RWPE1 (cell line): ENCODE measurements at places on chromosomes 2 and 18.

GRCh38 chr2:198452327-198452726 is 647.9 kb downstream of the PLCL1 start:
- DNase-seq, result no peak

GRCh38 chr18:41128545-41128944 is 826.5 kb upstream of the PIK3C3 start:
- DNase-seq, result no peak

GRCh38 chr2:201150454-201151020 is 32.4 kb upstream of the CASP10 start:
- no peak for DNase-seq

DNA sequence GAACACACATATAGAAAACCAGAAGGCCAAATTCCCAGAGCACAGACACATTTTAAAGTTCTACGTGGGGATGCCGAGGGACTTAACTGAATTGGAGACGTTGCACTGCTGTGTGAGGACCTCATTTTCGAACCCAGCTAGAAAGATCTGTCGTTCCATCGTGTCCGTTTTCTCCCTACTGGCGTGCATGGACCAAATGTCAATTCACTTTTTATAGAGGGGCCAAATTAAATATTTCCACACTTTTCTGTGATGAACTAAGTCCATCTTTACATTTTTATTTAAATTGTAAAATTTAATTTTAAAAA is 692 bp upstream of the TSHZ1 start:
- DNase-seq, result no peak

DNA sequence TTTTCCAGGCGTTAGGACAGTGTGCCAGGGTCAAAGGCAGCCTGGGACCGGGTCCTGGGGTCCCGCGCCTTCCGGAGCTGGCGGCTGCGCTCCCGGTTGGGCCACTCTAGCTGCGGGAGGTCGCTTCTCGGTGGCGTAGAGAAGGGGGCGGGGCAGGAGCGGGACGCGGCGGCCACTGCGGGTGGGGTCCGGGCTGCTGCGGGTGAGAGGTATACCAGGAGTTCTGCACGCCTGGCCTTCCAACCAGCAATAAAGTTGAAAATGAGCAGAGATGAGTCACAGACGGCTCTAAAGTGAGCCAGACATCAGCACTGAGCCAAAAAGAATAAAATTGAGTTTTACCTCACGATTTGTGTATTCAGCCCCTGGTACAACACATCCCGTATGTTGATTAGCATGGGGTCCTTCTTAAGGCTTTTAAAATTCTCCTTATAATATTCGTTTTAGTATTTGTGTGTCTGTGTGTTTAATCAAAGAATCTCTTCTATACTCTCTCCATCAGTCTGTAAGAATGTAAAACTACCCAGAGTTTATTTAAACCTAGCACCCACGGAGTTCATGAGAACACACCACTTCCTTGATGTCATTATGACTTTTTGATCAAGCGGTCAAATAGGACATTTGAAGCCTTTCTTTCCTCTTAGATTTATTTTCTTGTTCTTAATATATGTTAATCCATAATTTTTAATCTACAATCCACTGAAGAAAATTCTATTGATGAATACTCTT is at the start of gene C1GALT1C1L:
Gene C1GALT1C1L (minus strand): TSS at position 108 of the 729 bp plus-strand sequence. CDS start 107 bp downstream, at position 1.
- DNase-seq, result peak; percentile 53

DNA sequence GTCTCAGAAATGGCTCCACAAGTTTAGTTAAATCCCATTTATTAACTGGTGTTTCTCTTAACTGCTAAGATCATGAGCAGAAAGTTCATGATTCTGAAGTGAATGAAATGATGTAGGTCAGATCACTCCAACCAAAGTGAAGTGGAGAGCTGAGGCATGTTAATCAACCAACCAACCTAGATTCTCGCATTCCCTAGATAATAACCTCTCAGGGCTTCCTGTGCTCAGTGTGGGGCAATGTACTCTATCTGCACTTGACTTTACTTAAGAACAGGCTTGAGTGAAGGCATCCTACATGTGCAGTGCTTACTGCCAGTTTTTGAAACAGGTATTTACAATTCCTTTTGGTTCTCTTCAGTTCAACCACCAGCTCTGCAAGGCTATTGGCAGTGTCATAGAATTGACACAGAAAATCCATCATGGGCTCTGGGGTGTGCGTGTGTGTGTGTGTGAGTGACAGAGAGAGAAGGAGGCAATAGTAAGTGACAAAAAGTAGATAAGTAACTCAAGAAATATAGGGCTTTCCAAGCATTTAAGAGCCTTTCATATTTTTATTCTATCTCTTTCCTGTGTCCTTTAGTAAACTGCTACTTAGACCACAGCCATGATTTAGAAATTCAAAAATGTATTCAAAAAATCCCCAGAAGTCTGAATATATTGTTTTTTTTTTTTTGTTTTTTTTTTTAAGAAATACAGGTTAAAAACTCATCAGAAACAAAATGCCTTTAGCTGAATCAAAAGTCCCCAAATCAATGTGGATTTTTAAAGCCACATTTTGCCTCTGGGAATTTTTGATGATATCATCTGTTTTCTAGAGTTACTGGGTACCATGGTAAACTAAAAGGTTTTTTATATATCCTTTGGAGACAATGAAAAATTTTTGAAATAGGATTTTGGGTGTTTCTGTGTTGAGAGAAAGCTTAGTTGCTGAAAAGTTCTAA is 28.6 kb downstream of the DOCK10 start:
- no peak for DNase-seq

DNA sequence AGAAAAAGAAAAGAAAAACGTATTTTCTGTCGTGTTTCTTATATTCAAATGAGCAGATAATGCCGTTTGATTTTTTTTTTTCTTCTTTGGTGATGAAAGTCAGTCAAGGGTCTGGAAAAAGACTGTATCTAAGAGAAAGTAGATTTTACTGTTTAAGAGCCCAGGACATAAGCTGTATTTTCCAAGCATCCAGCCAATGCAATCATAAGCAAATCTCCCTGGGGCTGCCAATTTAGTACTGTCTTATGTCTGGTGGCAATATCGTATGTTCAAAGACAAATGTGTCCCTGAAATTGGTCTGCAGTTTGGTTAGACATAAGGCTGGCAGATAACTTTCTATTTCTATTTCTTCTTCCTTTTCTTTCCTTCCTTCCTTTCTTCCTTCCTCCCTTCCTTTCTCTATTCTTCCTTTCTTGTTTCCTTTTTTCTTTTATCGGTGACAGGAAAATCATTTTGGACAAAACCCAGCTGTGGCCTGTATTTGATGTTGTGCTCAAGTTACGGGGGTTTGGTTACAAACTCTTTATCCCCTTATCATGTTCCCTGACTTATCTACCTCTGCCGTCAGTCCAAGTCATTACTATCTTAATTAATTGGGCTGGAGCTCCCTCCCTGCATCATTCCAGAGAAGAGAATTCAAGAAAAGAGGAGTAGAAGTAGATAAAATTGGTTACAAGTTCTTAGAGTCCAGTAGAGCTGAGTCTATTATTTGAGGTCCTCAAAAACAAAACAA is 683.4 kb upstream of the FSHR start:
- no peak for DNase-seq

- DNase-seq, result no peak
Observed at GRCh38 chr2:233852056-233852455, 2.3 kb downstream of the HJURP start.

DNA sequence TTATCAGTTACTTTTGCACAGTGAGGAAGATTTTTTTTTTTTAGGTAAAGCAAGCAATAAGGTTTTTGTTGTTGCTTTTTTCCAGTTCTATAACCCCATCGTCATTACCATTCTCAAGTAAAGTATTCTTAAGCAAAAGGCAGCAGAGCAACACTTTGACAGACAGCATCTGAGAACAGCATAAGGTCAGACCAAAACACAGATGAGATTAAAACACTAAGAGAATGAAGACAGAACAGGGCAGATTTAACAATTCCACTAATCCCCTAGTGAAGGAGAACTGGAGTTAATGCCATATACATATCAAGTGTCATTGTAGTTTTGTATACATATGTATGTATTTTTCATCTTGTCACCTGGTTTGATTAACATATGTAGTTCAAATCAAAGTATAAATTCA is 290.2 kb downstream of the METTL4 start:
- DNase-seq, result no peak

- no peak for DNase-seq
Observed at GRCh38 chr2:196322973-196323810, 151.8 kb upstream of the STK17B start.

GRCh38 chr2:198917926-198918720 is 539.6 kb downstream of the SATB2 start:
- DNase-seq, result peak; percentile 72

DNA sequence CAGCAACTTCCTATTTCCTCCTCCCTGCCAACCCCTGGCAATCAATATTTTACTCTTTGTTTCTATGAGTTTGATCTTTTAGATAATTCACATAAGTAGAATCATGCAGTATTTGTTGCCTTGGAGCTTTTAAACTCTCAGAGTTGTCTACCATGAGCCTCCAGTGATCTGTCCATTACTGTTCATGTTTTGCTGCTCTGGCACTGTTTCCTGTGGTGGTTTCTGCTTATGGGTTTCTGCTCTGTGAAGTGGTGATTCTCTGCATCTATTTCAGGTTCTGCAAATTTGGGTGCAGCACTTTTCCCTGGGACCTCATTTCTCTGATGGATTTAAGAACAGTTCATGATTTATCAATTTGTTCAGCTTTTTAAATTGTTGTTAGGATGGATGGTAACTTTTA is 908.1 kb upstream of the FANCL start:
- no peak for DNase-seq

GRCh38 chr18:69158944-69159343 is 241.7 kb upstream of the DOK6 start:
- no peak for DNase-seq

- DNase-seq, result peak; percentile 36
Observed at GRCh38 chr18:45974088-45974536, 7.0 kb upstream of the EPG5 start.

- DNase-seq, result no peak
Observed at GRCh38 chr2:171136024-171136423, 24.7 kb downstream of the TLK1 start.

DNA sequence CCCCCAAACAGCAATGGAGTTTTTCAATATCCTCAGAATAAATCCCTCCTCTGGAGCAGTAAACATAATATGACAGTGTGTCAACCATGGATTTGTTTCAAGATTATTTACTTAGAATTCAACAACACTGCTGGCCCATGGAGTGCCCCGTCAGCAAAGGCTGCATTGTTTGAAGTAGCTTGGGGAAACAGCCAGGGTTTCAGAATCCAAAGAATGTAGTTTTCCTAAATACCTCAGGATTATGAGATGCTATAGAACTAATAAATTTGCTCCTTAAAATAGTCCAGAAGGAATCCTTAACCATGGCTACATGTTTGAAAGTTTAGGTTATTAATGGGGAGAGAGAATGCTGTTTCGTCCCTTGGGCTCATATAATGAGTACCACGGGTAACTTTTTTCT is 13.1 kb upstream of the CETN1 start:
- no peak for DNase-seq

DNA sequence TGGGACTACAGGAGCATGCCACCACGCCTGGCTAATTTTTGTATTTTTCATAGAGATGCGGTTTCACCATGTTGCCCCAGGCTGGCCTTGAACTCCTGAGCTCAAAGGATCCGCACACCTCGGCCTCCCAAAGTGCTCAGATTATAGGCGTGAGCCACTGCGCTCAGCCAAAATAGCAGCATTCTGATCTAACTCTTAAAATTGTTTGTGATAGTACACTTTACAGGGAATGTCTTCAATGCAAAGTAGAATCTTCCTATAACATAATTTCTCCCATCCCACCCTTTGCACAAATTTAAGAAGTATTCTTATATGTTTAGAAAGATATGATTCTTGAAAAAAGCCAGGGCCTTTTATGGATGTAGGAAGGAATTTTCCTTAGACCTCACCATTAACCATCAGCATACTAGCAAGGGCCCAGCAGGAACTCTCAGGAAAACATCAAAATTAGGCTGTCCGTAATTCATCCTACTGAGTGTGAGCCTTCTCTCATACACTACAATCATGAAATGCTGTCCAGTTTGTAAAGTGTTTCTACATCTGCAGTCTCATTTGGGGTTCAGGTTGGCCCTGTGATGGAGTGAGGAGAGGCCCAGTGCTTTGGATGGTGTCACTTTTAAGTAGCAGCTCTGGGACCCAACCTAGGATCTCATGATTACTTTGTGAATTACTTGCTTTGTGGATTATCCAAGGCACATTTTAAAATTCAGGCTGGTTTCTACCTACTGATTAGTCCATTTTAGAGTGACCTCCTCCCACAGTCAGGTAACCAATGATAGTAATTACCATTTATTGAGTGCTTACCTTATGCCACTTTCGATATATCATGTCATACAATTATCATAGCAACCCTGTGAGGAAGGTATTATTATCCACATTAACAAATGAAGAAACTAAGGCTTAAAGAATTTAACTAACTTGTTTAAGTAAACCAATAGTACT is 37.5 kb upstream of the DLX1 start:
- DNase-seq, result no peak

- no peak for DNase-seq
Observed at GRCh38 chr2:23354554-23354953, 30.4 kb upstream of the KLHL29 start.

GRCh38 chr2:3871002-3871401 is 167.6 kb downstream of the DCDC2C start:
- no peak for DNase-seq

DNA sequence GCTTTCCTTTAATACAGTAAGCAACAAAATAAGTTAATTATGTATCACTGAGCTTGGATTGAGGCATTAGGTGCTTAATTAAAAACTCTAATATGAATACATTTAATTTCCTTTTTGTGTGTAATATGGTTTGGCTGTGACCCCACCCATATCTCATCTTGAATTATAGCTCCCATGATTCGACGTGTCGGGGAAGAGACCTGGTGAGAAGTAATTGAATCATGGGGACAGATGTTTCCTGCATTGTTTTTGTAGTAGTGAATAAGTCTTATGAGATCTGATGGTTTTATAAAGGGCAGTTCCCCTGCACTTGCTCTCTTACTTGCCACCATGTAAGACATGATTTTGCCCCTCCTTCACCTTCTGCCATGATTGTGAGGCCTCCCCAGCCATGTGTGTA is 325.4 kb upstream of the CDH7 start:
- no peak for DNase-seq

GRCh38 chr2:238668426-238668825 is 179.5 kb upstream of the TWIST2 start:
- DNase-seq, result no peak

DNA sequence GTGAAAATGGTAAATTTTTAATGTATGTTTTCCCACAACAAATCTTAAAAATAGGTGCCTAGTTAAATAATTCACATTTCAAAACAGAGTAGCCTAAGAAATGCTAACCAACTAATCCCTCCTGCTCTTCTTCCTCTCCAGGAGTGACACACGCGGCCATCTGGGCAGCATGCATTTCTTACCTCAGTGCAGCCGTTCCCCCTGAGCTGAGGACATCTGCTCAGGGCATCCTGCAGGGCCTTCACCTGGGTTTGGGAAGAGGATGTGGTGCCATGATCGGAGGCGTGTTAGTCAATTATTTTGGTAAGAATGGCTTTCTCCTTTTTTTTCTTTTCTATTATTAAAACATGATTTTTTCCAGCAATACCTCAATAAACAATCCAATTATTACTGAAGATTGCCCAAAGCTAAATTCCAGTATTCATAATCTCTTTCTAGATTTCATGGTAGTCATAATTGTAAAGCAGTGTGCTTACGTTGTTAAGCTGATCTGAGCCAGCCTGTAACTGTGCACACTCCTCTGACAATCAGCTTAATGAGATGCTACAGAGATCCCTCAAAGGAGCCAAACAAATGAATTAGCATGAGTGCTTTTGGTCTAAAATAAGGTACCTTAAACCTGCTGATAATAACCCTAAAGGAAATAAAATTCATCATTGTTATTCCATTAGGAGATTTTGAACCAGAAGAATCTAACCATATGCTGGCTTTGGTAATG is 45.8 kb downstream of the NEMP2 start:
- DNase-seq, result no peak

GRCh38 chr2:180077295-180077906 is 70.3 kb upstream of the CWC22 start:
- peak; percentile 27 for DNase-seq
